ENCODE measurements at places on chromosomes 12 and 14. TPM values are rescaled to one million over a fixed set of nuclear protein-coding genes. Genes with fewer than 3 reads are reported as not detected.

Gene DLGAP5
- total RNA-seq: 41.8 TPM

Gene RERG
- total RNA-seq: 0.88 TPM

Gene FAIM2
- total RNA-seq: 6.6 TPM

Gene MYF6
- not detected for total RNA-seq
